ENCODE measurements at places on chromosomes 5 and 9.

- no peak for DNase-seq
Measured at GRCh38 chr9:133656211-133657119, 20.3 kb downstream of the DBH start.

DNA sequence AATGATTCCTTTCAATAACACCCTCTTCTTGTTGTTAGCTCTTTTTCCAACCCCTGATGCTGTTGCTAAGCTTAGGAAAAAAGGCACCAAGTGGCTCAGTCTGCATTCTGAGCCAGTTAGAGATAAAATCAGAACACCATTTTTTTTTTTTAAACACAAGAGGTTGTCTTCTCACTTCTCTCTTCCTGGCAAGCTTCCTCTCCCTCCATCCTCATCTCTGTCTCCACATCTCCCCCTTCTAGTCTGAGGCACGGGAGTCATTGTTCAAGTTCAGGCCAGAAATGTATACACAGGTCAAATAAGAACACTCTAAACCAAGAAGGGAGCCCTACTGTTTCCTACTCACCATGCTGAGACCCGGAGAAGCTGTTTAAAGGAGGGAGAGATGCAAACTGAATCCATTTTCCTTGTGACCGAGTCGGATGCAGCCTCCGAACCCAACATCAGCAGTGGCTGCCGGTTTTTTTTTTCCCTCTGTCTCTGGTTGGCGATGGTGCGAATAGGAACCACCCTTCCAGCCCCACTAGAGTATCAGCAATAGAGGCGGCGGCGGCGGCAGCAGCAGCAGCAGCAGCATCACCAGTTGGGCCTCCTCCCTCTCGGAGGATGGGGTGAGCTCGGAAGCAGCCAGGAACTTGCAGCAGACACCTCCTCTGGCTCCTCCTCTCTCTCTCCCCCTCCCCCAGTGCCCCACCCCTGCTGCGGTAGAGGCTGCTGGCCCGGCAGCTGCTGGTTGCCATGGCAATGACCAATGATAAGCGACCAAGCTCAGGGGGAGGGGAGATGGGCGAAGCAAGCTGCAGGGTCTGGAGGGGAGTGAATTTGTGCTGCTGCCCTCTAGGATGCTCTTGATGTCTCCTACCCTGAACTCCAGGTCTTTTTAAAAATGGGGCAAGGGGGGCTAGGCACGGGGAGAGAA lies at the start of gene JAKMIP2:
TSS of gene JAKMIP2 (minus strand) at position 619 of the 919 bp plus-strand sequence. CDS start 110,922 bp downstream, outside the sequence.
- no peak for DNase-seq

GRCh38 chr9:72551306-72551705 lies 29.9 kb downstream of the TMC1 start:
- no peak for DNase-seq

GRCh38 chr9:120014796-120015195 lies 565.2 kb downstream of the CDK5RAP2 start:
- DNase-seq = no peak

GRCh38 chr5:78758169-78758839 lies 109.7 kb upstream of the LHFPL2 start:
- DNase-seq = no peak

GRCh38 chr9:2473681-2474080 lies 147.9 kb upstream of the VLDLR start:
- DNase-seq = no peak

GRCh38 chr9:127977884-127978647 lies 2.7 kb downstream of the EEIG1 start:
- peak; percentile 40 for DNase-seq

DNA sequence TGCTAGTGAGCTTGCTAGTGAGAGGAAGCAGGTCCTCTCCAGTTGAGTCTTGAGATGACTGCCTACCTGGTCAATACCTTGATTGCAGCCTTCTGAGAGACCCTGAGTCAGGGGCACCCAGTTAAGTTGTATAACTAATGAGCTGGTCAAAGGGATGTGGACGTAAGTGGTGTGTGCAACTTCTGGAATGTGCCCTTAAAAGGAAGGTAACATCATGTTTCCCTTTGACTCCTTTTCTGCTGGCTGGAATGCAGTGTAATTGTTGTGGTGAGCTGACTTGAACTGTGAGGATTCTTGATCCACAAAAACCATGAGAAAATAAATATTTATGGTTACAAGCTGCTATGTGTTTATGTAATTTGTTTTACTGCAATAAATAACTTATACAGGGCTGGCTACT lies 2.4 kb upstream of the SNX2 start:
- no peak for DNase-seq

- no peak for DNase-seq
Measured at GRCh38 chr5:17022296-17022695, 86.2 kb upstream of the MYO10 start.

DNA sequence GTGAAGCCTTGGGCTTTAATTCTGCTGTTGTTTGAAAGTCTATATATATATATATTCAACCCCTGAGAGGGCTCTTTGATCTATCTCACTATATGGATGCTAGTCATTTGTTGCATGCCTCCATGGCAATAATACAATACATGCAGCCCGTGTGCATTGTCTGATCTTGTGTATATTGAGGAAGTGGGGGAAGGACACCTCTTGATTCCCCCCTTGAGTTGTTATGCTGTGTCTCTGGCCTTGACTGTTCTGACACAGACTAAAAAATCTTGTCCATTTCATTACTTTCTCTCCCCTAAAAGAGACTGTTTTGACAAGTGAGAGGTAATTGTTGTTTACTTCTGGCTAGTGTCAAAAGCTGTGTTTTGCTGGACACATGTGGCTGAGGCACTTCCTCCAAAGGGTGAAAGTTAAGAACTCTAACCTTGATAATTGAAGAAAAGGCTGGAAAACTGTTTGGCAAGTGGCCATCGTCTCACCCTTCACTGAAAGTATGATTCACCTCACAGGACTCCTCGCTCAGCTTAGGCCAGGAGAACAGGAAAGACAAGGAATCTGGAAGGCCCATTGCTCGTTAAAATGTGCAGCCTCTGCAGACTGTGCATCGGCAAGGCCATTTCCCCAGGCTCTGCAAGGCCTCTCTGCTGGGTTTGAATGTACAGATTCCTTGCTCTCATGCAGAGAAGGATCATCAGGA lies 304.0 kb downstream of the PRELID2 start:
- DNase-seq = peak; percentile 42

DNA sequence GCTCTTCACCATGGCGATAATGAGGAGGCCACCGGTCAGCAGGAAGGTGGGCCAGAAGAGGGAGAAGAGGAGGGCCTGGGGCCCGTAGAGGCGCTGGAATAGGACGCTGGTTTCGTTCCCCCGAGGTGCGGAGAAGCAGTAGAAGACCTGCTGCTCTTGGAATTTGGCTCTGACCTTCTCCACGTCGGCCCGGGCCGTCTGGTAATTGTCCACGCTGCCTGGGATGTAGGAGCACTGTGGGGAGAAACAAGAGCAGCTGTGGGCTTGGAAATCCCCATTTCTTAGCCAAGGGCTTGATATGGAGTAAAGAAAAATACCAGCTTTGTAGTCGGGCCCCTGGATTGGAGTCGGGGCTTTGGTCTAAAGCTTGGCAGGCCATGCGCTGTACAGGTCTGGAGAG lies 10.4 kb downstream of the KCNMB1 start:
- DNase-seq = no peak

DNA sequence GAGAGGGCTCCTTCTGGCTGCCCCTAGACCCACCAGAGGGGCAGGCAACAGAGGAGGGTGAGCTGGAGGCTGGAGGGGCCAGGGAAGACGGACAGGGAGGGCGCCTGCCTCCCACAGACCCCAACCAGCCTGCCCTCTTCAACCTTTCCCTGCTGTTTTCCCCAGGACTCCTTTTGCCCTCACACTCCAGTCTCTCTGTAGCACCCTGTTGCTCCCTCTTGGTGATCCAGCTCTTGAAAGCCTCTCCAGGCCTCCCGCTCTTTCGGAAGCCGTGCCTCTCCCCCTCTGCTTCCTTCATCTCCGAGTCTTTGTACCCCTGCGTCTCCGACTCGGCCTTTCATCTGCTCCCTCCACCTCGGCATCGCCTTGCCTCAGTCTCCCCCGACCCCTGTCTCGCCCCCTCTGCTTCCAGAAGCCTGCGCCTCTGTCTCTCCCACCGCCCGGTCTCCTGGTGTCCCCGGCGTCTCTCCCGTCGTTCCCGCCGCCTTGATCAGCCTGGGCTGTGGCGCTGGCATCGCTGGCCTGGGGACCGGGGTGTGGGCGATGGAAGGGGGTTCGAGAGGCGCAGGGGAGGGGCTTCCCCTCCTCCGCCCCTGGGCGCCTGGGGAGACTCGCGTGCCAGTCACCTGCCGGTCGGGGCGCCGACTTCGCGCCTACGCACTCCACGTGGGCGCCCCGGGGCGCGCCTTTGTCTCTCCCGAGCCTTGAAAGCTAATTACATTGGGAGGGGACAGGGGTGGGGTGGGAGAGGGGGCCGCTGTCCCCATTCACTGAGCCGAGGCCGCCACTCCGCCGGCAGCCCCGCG lies 5.3 kb upstream of the PRDM12 start:
- DNase-seq = no peak

- no peak for DNase-seq
Measured at GRCh38 chr9:134858051-134858841, 22.4 kb upstream of the FCN2 start.

- DNase-seq = no peak
Measured at GRCh38 chr9:6838158-6838557, 80.4 kb downstream of the KDM4C start.

DNA sequence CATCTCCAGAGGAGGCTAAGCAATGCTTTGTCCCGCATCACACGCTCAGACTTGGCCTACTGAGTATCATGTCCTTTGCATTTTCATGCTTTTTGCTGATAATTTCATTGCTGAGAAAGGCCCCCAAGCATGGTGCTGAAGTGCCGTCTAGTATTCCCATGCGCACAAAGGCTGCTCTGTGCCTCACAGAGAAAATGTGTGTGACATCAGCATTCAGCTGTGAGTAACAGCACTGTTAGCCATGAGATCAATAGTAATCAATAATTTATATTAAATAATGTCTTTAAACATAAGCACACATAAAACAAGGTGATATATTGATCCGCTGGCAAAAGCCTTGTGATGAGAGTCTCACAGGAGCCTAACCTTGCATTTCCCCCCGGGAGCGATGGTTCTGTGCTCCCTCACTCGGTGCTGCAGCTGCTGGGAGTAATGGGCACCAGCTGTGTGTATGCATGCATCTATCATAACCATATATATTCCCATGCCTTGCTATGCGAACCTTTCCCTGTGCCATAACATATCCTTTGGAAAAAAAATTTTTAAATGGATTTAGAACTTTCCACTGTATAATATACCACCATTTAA lies 50.4 kb upstream of the RNF130 start:
- DNase-seq = no peak

GRCh38 chr9:76643399-76644117 lies 120.7 kb upstream of the PCA3 start:
- DNase-seq = no peak

DNA sequence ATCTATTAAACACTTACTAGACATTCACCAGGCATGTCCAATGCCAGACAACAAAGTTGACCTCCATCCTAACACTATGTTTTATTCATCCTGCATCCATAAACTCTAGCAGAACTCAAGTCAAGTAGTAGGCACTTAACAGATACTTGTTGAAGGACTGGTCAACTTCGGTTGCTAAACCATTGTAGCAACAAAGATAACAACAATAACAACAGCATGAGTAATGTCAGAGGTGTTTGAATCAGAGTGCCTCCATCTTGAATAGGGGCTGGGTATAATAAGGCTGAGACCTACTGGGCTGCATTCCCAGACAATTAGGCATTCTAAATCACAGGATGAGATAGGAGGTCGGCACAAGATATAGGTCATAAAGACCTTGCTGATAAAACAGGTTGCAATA lies 180.5 kb upstream of the ZNF462 start:
- DNase-seq = no peak

DNA sequence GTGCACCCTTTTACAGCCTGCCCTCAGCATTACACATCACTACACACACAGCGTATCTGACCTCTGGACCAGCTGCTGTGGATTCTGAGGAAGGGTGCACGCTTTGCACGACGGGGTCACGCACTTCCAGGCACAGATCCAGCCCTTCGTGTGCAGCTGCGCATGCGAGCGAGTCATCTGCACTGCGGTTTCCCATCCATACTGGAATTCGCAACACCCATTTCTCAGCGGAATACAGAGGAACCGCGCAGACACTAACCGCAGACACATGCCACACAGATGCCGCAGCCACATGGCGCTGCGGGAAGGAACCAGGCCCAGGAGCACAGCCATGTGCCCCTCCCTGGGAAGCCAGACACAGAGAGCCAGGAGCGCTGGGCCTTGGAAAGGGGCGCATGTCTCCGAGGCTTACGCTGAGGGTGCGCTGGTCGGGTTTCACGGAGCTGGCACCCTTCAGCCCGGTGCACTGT lies 43.5 kb downstream of the PNPLA7 start:
- DNase-seq = no peak

GRCh38 chr9:23824830-23825591 lies 1.0 kb downstream of the ELAVL2 start:
- no peak for DNase-seq

- peak; percentile 81 for DNase-seq
Measured at GRCh38 chr9:124342776-124343485, 72.3 kb downstream of the PSMB7 start.

- DNase-seq = no peak
Measured at GRCh38 chr5:72599065-72599433, 91.8 kb upstream of the ZNF366 start.

Data from amniotic stem cell (primary cell).